Left lung (tissue), 14 donors: ENCODE measurements at places on chromosomes 12 and 14. TPM values are rescaled to one million over a fixed set of nuclear protein-coding genes. Genes with fewer than 3 reads are reported as not detected.
A peak's percentile ranks its signal among the peaks of the same experiment; 100 is the strongest.

DNA sequence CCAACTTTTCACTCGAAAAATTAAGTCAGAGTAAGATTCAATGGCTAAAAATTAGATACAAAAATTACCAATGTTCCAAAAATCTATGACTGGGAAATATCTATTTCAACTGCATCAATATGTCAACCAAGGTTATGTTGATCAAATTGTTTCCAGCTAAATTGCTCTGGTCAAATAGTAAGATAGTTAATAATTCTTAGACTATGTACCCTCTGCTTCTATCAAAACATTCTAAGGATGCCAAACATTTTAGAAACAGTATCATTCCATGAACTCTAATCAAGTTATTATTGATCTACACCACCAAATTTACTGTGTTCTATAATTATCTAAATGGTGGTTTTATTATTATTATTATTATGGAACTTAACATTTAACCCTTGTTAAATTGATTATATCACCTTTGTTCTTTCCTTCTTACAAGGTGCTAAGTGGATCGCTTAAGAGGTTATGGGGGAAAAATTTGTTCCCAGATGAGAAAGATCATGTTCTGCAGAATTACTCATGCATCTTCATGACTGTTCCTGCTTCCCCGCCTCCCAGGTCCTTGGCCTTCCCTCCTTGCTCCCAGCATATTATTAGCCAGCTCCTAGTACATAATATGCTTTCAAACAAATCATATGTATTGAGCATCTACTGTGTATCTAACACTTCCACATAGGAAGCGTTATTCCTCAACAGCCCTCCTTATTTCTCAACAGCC, 240.5 kb upstream of the KRR1 start:
- no peak for DNase-seq

DNA sequence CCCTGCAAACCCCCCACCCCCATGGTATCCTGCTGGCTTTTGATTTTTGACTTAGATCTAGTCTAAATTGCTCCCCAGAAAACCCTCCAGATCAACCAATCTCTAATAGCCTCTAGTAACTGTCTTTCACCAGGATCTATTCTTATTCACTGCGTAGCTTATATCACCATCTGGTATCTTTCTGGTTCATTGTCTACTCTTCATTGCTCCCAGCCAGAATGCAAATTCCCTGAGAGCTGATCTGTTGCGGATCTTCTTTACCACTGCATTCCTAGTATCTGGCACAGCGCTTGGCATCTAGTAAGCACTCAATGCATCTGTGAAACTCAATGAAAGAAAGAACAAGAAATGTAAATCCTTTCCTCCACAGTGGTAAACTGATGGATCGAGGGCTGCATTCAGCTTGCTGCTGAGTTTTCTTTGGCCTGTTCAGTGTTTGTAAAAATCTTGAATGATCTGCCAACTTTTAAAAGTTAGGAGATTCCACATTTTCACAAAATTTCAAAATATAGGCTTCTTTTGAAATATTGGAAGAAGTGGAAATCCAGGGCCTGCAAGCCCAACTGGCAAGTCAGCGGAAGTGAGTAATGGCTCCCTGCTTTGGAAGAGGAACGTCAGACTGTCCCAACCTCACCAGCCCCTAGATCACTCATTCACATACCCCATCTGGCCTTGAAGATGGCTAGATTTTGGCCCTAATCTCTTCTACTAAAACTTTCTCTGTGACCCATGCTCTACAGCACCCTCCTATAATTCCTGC, 274.2 kb downstream of the SSPN start:
- no peak for DNase-seq

DNA sequence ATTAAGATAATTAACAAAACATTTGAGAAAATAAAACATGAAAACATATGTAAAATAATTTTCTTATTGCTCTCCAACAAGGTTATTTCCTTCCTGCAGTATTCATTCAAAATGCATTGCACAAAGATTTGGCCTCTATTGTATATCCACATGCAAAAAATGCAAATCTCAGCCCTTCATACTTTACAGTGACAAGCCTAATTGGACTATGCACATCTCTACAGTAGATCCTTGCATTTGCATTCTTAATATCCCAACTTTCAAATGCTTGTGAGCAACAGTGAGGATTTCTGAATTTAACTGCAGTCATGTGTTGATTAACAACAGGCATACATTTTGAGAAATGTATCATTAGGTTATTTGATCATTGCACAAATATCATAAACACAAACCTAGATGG, 333.7 kb downstream of the PAWR start:
- DNase-seq: no peak

DNA sequence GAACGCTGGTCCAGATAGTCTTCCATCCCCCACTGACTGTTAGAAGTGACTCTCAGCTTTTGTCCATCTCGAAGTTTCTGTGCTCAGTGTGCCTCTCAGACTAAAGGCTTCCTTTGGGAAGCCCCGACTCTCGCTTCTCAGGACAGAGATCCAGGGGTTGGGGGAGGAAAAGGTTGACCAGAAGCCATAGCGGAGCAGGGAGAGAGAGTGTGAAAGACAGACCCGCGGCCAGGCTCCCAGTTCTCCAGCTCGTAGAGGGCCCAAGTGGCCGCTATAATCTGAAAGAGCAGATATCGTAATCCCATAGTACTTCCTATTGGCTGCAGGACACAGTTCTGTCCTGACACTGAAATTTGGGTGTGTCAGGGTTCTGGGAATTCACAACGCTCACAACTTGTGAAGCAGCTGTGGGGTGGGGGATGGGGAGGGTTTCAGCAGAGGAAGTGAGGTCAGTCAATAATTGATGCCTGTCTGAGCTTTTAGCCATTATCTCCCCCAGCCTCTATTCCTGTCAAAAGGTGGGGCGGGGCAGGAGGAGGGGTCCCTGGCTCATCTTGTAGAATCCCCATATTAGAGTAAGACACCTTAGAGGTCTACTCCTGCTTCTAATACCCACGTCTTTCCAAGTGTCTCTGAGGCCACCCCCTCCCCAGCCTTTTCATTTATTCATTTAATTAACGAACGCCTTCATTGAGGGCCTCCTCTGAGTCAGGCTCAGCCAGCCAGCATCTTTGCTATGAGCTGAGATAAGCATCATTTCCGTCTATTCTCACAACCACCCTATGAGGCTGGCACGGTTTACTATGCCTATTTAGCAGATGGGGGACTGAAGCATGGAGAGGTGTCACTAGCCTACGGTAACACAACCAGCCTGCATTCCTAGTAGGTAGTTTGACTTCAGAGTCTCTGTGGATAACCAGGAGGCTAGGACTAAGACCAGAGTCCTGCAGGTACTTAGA, 1.6 kb upstream of the ACVRL1 start:
- DNase-seq: peak; percentile 69

DNA sequence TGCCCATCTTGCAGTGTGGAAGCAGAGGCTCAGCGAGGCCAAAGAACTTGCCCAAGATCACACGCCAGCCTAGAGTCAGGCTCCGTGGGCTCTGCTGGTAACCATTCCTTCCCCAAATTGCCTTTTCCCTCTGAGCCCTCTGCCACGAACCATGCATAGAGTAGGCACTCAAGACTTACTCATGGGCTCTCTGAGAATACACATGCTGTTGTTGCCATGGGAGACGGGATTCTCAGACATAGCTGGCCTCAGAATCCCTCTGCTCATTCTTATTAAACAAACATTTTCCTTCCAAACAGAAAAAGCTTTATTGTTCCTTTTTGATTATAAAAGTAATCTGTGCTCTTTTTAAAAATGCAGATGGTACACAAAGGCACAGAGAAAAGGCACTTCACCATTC, 52.5 kb upstream of the WSCD2 start:
- DNase-seq: no peak

The SLC7A8 gene
- total RNA-seq: 38.5 TPM

The PPP1R1A gene
- 0.26 TPM for total RNA-seq
